ENCODE measurements at places on chromosomes 1 and 21.

- no peak for DNase-seq
Measured at GRCh38 chr1:241048622-241049021, 308.4 kb downstream of the RGS7 start.

DNA sequence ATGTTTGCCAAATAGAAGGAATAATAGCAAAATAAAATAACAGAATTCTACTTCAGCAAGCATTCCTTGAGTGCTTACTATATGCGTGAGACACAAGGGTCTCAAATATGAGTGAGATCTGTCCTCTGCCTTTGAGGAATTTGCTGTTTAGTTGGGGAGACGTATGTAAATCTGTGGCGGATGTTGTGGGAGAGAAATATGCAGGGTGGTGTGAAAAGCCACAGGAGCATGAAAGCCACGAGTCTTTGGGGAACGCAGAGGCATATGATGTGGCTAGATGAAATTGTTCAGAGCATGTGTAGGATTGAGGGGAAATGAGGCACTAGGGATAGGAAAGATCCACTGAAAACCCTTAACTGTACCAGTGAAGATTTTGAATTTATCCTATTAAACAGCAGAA, 244.4 kb downstream of the PBX1 start:
- no peak for DNase-seq

DNA sequence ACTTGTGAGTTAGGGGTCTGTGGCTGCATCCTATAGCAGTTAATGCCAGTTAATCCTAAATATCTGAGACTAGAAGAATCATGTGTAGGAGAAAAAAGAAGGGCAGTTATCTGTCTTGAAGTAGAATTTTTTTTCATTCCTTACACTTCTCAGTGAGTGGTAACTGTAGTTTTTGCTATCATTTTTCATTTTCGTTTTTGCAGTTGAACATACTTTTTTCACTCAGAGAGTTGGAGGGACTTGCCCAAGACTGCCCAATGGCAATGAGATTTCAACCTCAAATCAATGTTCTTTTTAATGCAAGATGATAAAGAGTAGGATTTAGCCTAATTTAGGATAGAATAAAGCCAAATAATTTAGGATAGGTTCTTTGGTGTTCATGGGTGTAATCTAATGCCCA, 5.5 kb downstream of the PRDX6 start:
- DNase-seq = no peak

- DNase-seq = peak; percentile 44
Measured at GRCh38 chr1:15559189-15559810, 25.6 kb downstream of the AGMAT start.

DNA sequence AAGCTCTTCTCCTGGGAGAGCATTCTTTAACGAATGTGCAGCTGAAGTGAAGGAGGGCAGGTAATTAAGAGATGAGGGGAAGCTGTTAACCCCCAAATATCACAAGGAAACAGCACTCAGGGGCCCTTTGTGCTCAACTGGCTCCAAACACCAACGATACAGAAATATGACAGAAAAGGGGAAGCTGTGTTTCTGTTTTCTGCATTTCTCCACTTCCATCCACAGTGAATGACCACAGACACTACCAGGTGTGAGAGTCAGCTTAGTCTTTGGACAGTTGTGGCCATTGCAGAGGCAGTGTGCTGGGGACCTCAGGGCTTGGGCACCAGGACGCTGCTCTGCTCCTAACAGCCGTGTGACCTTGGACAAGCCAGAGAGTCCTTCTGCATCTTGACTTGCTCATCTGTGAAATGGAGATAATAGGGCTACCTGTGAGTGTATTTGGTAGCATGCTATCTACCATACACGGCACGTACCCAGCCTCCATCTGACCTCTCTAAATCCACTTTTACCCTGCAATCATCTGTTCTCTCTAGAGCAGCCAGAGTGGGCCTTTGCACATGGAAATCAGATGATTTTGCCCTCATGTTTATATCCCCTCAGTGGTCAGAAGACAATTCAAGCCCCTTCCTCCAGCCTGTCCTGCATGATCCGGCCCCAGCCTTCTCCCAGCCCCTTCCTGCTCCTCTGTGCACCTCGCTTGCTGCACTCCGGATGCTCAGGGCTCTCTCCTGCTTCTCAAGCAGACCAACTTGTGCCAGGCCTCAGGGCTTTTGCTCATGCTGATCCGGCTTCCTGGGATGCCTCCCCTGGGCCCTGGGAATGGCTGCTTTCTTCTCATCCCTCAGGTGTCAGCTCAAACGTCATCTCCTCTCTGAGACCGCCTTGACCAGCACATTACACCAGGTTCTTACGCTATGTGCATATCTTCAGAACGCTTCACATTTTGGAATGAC, 4.7 kb upstream of the TINAGL1 start:
- no peak for DNase-seq
